CD4-positive, alpha-beta T cell treated with Interferon alpha-2 for 1 hour (primary cell): ENCODE measurements at places on chromosomes 6 and 20.

DNA sequence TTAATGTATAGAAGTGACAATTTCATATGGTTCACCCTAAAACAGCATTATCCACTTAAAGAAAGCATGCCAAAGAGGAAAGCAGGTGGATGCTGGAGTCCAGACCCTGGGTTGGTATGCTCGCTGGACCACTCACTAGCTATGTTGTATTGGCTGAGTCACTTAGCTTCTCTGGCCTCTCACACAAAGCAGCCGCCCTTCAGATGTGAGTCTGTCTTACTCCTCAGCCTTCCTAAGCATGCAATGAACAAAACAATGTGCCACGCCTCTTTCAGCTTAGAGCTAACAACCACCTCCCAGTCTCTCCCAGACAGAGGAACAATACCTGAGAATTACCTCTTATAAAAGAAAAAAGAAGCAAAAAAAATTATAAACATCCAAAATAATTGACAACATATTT, 29.4 kb downstream of the SIM1 start:
- DNase-seq, result no peak

DNA sequence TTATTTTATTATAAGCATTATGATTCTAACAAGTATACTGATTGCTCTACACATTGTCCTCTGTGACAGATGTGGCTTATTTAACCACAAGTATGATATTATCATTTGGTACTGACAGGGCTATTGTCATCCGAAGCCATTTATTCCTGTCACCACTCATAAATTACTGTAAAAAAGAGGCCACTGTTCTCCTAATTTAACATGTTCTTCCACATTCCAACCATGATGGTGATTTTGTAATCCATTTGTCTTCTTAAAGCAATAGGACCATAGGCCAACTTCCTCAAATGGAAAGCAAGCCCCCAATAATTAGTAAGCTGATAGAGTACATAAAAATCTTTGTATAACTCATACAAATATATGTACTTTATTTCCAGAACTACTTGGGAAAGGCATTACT, 50.6 kb downstream of the FUT9 start:
- DNase-seq, result no peak

- DNase-seq, result no peak
Measured at GRCh38 chr6:133606852-133607251, 282.1 kb upstream of the TCF21 start.

GRCh38 chr20:24842918-24843715, 106.0 kb upstream of the CST7 start:
- no peak for DNase-seq

GRCh38 chr6:148422085-148422484, 79.4 kb downstream of the SASH1 start:
- DNase-seq, result no peak

- DNase-seq, result no peak
Measured at GRCh38 chr6:106631346-106631745, 2.0 kb downstream of the QRSL1 start.

DNA sequence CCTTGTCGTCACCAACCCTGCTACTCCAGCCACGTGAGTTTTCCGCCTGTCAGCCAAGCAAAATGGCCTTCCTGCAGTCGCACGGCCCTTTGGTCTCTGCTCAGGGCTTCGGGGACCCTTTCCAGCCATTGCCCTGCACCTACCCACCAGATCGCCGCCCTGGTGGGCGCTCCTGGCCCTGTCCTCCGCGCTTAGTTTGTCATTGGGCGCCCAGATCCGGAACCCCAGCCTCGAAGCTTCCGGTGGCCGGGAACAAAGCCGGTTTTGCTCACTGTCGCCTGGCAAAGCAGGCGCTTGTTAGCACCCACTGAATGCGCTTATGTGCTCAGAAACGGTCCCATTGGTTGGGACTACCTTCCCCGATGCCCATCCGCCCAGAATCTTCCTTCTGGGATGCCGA, 536 bp downstream of the ZFP57 start:
- no peak for DNase-seq

DNA sequence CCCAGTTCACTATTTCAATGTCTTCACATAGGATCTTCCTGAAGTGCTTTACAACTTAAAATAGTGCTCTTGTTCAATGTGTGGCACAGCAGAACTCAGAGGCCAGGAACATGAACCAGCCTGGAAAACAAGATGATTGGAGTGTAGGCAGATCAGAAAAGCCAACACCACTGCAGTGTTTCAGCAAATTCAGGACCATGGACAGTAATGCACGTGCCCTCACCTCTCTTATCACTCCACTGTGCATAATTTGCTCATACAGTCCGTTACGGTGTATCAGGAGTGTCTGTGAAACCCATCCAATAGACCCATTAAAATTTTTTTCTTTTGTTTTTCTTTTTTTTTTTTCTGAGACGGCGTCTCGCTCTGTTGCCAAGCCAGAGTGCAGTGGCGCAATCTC, 27.6 kb upstream of the HACE1 start:
- no peak for DNase-seq

- no peak for DNase-seq
Measured at GRCh38 chr6:6131492-6132109, 124.9 kb upstream of the NRN1 start.

DNA sequence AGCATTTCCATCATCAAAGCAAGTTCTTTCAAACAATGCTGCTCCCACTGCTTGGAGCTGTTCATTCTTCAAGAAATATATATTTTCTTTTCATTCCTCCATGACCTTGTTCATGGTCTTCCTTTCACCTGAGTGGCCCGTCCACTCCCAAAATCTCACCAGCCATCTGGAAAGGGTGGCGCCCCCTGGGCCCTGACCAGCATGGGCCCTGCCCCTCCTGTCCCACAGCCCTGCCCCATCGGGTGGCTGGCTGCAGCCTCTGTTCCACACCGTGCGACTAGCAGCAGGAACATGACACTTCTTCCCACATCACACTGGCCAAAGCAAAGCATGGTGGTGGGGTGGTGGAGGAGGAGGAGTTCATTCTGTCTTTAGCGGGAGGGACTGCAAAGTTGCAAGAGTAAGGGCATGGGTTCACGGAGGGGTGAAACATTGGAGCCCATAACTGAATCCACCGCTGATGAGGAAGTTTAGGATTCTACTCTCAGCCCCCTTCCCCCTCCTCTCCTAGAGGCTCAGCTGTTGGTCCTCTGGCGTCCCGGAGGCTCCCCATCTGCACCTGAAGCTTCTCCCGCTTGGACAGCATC, 195.2 kb upstream of the SLC24A3 start:
- no peak for DNase-seq

DNA sequence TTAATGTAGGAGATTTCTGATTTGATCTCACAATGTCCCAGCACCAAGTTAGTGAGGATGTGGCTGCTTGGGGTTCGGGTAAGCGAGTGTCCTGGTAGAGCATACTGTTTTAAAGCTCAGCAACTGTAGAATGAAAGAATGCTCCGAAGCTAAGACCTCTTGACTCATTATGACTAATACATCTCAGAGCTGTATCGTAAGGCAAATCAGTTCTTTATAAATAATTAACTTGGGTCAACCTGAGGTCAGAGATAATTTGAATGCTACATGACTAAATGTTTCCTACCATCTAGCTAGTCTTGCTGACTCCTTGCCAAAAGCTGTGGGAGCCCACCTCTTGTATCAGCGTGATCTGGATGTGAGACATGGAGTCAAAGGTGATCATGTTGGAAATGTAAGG, 128.8 kb upstream of the PDE7B start:
- no peak for DNase-seq

DNA sequence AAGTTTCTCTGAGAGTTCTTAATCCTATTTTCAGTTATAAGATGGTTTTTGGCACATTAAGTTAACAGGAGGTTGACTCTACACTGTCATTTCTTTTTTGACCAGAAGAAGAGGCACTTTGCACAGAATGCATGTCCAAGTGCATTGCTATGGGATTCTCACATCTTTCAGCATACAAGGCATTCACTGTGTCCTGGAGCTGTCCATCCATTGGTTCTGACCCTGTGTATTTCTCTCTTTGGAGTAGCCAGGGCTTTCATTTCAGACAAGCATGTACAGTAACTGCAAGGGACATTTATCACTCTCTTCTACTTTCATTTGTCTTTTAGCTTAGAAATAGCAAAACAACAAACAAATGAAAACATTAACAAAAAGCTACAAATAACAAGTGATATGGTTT, 275.1 kb upstream of the IMPG1 start:
- no peak for DNase-seq

GRCh38 chr6:27872642-27873020, 39.6 kb downstream of the OR2B2 start:
- no peak for DNase-seq

DNA sequence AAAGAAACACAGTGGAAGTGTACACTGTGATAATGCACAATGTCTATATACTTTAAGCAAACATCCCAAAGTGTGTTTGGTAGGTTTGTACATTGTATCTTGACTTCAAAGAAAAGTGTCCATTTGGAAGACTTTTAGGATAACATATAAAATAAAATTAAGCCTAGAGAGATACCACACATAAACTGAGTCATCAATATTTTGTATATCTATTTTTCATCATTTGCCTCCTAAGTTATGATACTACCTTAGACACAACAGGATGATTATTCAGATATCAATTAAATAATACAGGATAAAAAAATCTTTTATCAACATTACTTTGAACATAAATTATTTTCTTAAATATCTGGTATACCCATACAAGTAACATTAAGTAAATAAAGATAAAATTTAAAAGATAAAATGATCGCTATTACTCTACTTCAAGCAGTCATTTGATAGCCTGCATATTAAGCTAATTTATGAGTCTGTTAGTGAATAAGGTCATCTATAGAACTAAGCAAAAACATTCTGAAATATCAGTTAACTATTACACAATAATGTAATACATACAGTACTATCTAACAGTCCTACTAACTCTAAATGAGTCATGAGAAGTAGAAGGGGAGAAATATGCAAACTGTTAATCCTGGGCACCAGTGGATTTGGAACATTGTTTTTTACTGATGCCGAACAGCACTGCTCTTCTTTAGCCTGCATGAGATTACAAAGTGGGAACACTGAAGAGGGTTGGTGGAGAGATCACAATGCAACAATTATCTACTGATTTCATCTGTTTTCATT, 158.4 kb upstream of the SIM1 start:
- no peak for DNase-seq

GRCh38 chr20:60713396-60713795, 538.7 kb upstream of the CDH4 start:
- no peak for DNase-seq

GRCh38 chr6:13421425-13422059, 65.9 kb downstream of the GFOD1 start:
- no peak for DNase-seq

GRCh38 chr20:16360668-16361067, 212.6 kb downstream of the KIF16B start:
- no peak for DNase-seq

DNA sequence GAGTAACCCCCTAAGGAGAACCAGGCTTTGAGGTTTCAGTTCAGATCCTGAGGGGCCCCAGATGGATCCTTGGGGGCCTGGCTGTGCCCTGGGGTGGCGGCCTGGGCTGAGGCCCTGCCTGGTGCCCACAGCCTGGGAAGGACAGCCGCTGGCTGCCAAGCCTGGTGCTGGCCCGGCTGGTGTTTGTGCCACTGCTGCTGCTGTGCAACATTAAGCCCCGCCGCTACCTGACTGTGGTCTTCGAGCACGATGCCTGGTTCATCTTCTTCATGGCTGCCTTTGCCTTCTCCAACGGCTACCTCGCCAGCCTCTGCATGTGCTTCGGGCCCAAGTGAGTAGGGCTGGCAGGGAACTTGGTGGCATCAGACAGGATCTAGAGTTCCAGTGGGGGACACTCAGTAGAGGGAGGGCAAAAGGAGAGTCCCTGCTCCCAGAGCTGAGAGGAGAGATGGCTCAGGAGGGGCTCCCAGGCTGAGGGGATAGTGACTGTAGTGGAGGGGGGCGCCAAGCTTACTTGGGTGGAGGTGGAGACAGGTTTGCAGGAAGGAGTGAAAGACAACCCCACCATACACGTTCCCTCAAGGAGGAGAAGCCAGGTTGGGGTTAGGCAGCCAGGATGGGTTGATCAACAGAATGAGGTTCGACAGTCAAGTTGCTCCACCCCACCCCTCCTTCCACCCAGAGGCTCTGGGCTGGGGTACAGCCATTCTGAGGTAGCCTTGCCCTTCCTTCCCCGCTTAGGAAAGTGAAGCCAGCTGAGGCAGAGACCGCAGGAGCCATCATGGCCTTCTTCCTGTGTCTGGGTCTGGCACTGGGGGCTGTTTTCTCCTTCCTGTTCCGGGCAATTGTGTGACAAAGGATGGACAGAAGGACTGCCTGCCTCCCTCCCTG, 9.5 kb downstream of the SLC29A1 start:
- no peak for DNase-seq

GRCh38 chr6:30113003-30113759, at the start of gene TRIM31:
TRIM31 (minus strand) TSS chr6:30113090; CDS start chr6:30112805, 285 bp downstream.
- no peak for DNase-seq

DNA sequence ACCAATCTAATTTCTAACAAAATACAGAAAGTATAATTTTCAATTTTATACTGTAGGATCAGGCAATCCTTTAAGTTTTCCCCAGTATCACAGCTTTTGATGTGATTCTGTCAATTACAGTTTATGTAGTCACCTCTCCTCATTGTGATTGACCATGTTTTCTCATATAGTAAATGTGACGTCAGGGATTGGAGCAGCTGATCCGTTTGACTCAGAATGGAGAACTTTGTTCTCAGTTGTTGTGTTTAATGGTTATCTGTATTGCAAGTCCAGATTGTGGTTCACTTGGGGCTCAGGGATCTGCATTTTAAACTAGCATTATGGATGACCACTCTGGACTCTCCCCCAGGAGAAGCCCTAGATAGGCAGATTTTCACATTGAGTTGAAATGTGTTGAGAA, 90.6 kb downstream of the DNAH8 start:
- DNase-seq, result no peak

DNA sequence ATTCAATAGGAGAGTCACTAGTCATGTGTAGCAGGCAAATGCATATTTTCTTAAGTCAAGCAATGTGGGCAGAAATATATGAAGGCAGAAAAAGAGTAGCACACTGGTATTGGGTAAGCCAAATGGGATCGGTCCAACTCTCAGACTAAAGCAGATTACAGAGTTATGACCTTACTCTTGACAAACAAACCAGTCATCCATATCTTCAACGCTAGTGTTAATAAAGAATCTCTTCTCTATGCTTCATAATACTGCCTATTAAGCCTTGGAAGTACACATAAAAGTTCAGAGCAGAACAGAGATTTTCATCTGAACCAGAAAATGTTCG, 320.2 kb upstream of the JARID2 start:
- DNase-seq, result no peak

DNA sequence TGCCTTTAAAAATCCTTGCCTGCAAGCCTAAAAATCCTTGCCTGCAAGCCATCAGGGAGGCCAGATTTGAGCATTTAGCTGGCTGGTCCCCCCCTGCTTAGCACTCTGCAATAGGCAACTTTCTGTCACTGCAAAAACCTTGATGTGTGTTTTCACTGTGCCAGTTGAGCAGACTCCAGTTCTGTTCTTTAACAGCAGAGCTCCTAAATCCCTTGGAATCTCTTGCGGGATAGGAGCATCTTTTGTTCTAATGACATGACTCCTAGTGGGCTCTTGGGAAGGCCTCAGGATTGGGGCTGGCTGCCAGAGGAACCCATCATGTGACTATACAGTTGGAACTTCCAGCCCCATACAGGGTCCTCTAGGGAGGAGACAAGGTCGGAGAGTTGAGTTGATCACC, 50.4 kb downstream of the FAM184A start:
- no peak for DNase-seq
